H1 (cell line): ENCODE measurements at places on chromosomes 6 and 20.

GRCh38 chr6:20061952-20062351 is 150.3 kb downstream of the MBOAT1 start:
- no peak for DNase-seq

- DNase-seq = no peak
These were observed 21.7 kb downstream of the SERPINB9 start for GRCh38 chr6:2881423-2881822.

DNA sequence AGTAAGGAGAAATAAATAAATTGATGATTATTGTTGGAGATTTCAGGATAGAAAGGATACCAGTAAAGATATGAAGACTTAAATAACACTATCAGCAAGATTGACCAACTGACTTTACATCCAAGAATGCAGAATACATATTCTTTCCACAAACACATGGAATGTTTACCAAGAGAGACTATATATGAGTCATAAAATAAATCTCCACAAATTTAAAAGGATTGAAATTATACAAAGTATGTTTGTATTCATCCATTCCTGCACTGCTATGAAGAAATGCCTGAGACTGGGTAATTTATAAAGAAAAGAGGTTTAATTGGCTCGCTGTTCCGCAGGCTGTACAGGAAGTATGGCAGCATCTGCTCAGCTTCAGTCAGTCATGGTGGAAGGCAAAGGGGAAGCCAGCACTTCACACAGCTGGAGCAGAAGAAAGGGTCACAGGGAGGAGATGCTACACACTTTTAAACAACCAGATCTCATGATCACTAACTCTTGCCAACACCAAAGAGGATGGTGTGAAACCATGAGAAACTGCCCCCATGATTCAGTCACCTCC is 56.7 kb upstream of the TNFRSF21 start:
- DNase-seq = no peak

DNA sequence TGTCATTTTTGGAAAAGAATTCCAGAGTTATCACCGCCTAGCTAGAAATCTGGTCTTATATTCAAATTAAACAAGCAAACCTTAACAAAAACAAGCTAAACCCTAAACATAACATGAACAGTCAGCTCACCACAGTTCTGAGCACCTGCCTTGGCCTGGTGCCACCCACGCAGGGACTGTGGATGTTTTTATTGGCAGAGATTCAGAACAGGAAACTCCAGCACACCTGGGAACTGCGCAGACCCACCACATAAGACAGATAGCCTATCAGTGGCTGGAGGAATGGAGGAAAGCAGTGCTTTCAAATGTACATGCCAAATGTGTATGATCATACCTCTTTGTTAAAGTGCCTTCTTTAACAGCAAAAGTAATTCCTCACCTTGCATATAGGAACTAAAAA is 8.9 kb downstream of the SLC16A10 start:
- no peak for DNase-seq

DNA sequence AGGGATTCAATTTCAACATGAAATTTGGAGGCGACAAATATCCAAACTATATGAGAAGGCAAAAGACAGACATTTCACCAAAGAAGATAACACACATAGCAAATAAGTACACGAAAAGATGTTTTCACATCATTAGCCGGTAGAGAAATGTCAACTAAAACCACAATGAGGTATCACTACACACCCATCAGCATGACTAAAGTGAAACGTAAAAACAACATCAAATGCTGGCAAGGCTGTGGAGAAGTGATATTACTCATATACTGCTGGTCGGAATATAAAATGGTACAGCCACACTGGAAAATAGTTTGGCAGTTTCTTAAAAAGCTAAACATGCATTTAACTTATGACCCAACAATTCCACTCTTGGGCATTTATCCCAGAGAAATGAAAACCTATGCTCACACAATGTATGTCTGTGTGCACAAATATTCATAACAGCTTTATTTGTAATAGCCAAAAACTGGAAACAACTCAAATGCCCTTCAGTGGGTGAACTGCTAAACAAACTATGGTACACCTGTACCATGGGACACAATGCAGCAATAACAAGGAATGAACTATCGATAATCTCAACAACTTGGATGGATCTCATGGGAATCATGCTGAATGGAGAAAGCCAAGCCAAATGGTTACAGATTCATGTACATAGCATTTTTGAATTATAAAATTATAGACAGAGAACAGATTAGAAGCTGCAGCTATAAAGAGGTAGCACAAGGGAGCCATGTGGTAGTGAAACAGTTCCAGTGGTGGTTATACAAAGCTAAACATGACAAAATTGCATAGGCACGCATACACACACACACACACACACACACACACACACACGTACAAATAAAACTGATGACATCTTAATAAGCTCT is 8.6 kb downstream of the ADAT2 start:
- DNase-seq = no peak

DNA sequence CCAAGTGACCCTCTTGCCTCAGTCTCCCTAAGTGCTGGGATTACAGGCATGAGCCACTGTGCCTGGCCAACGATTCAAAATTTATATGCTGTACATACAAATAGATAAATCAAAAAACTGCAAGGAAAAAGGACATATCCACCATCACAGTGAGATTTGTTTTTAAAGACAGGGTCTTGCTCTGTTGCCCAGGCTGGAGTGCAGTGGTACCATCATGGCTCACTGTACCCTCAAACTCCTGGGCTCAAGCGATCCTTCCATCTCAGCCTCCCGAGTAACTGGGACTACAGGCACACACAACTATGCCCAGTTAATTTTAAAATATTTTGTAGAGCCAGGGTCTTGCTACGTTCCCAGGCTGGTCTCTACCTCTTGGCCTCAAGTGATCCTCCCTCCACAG is 61.5 kb downstream of the MAP3K7 start:
- no peak for DNase-seq

DNA sequence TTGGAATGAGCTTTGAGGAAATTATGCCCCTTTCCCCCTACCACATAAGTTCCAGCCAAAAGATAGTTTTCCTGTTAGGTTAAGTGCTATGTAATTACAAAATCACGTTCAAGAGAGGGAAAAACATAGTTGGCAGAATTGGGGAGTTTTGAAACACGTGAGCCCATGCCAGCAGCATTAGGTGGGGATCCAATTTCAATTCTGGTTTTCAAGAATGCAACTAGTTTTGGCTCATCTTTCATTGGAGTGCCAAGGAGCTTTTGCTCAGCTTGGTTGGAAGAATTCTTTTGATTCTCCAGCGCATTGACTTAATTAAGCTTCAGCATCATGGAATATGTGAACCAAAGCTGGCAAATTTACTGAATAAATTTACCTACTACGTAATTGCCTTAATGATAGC is 95.9 kb downstream of the SAMD5 start:
- no peak for DNase-seq

DNA sequence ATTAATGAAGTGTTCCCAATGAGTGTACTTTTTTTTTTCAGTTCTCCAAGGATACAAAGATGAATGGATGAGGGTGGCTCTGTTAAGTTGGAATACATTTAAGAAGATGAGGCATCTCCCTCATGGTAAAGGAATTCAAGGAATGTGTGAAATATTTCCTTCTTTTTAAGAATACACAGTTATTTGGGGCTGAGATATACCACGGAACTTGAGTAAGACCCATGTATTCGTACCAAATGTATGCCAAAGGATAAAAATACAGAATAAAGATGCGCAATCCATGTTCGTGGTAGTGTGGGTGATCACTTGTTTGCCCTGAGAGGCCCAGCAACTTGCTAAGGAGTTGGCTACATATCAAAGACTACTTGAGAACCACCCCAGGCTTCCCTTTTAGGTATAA is 164.2 kb upstream of the TCF21 start:
- no peak for DNase-seq

DNA sequence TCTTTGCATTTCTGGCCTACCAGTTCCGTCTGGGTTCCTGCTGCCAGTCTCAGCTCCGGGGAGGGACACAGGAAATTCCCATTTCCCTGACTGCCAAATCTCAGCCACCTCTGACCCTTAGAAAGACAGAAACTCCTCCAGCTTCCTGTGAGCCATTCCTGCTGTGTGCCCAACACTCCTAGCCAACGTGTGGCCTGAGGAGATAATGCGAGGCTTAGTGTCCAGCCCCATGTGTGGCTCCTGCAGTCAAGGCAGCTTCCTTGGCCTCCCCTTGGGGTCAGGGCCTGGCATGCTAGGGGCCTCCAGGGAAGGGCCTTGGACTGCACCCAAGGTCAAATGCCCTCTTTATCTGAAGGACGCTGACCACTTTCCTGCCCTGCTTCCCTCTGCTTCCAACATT is 45.1 kb downstream of the MAFB start:
- DNase-seq = no peak

DNA sequence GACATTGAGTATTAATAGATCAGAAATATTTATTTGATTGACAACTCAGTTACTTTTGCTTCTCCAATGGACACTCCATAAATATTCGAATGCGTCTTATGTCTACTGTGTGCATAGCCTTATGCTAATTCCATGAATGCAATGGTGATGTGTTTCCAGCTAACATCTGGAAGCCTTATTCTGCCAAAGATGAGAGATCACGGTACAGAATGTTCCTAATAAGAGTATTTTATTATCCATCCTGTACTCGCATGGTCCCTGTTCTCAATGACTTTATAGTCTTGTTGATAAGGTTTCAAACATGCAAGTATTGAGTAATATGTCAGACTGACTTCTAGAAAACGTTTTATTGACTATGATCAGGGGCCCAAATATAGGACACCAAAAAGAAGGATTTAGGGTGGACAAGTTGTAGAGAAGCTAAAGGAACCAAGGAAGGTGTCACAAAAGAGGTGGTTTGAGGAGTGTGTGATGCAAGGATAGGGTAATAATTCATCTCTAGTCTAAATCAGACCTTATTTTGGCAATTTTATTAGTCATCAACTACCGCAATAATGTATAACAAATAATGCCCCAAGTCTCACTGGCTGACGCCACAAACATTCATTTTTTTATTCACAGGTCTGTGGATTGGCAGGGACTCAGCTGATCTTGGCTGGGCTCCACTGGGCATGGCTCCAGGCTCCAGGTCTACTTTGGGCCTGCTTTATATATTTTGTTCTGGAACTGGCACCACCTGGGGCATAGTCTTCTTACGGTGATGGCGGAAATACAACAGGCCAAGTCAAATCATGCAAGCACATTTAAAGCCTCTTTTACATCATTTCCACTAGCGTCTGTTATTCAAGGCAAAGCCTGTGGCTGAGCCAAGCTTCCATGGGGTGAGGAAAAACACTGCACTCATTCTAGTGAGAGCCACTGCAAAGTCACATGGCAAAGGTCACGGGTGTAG is 24.5 kb upstream of the CD83 start:
- no peak for DNase-seq

DNA sequence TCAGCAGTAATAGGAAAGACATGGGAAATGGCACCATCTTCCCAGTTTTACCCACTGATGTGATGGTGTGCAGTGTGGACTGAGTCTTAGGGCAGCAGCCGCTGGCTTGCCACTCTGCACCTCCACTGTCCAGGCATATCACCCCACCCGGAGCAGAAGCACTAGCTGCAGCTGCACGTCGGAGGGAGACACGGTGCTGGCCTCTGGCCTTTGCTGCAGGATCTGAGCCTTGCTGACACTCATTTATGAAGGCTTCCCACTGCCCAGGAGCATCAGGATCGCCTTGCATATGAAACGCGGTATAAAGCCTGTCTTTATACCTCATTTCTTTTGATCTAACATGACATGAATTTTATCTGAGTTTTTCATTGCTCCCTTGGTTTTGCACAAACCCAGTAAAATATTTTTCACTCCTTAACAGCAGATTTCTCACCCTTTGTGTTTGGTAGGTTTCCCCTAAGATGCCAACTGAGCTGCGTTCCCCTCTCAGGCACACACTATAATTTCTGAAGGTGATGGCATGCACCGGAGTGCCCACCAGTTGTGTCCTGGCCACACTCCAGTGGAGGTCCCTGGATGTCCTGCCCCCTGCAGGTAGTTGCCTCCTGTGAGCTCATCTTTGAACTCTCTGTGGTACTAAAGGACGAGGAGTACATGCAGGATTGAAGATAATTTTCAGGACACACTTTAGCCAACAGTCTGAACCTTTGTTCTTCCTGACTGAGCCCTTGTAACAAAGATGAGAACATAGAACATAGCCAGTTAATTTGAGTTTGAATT is 9.0 kb upstream of the EXOC2 start:
- DNase-seq = no peak

GRCh38 chr6:64034910-64035655 is 399.5 kb downstream of the PHF3 start:
- DNase-seq = no peak

- DNase-seq = peak; percentile 26
These were observed 121.7 kb downstream of the SYCP2 start for GRCh38 chr20:59811681-59812171.

GRCh38 chr6:63773200-63773599 is 137.6 kb downstream of the PHF3 start:
- no peak for DNase-seq

DNA sequence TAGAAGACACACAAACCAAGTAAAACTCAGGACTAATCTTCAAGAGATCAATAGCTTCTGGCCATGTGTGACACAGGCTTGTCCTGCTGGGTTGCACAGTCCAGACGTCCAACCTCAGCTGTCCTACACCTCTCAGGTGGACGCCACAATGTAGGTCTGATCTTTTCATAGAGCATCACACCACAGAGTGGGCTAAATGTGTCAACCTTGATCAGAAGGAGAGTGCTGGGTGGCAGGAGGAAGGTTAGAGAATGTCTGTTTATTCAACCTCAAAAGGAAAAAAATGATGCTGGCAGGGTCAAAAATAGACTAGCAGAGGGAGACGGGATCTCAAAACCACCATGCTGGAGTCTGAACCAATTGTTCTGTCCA is 41.7 kb downstream of the GFOD1 start:
- DNase-seq = no peak

DNA sequence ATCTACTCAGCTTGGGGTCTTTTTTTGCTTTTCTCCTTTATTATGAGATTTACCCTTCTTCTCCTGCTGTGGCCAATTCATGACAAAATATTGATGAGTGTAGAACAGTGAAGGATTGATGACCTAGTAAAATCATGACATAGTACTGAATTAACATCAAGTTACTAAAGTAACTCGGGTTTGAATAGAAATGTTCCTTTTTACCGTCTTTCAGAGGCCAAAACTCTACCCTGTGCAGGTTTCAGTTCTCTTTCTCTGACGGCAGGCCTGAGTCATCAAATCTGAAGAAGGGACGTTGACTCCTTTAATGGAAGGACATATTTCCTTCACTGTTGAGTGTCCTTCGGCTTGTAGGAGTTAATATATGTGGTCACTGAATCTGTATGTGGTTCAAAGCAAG is 80.7 kb downstream of the RREB1 start:
- DNase-seq = no peak

DNA sequence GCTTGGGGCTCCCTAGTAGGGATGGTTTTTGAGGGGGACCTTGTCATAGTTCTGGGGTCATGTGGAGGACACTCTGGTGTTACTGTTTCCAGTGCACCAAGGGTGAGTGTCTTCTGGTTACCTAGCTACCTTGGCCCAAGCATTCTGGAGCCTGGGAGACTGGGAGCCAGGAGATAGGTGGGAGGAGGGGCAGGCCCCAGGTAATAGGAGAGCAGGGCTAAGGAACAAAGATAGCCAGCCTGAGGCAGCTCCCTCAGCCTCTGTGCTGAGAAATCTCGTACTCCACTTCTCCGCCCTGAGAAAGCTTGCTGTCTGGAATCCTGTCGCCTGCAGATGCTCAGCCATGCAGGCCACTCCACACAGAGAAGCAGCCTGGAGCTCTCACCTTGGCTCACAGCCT is 8.3 kb upstream of the ENTPD6 start:
- no peak for DNase-seq
